ENCODE measurements at places on chromosomes 2 and 18.
A peak's percentile ranks its signal among the peaks of the same experiment; 100 is the strongest.

- DNase-seq: no peak
Measured at GRCh38 chr2:201419986-201420385, 31.3 kb downstream of the TRAK2 start.

DNA sequence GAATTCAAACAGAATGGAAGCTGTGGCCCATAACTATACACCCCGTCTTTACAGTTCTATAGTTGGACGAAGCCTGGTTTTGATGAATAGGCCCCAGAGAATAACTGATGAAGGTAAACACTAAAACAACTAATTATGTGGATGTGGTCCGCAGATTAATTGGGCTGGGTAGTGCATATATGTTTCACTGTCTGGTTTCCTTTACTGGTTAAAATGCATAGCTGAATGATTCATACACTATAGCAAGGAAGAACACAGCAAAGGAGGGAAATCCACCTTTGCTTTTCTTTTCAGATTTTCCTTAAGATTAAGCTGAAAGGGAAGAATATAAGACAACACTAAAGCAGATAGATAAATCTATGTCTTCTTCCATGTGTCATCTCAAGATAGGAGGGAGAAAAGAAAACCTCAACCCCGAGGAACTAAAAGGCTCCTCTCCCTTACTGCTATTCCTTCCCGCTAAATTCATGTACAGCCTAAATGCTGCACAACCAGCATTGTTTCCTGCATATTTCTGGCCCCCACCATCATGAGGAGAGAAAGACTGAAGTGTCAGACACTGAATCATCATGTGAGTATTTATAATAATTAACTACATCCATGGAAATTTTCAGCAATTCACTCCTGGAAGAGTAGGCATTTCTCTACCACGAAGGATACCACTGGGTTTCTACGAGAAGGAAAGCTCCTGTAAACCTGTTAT, 297.1 kb upstream of the CCDC68 start:
- DNase-seq: no peak

DNA sequence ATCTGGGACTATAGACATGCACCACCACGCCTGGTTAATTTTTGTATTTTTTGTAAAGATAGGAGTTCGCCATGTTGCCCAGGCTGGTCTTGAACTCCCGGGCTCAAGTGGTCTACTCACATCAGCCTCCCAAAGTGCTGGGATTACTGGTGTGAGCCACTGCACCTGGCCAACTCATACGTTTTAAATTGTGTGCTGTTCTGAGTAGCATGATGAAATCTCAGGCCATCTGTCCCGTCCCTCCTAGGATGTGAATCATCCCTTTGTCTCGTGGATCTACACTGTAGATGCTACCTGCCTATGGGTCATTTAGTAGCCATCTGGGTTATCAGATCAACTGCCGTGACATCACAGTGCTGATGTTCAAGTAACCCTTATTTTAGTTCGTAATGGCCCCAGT, 38.5 kb upstream of the RMP24 start:
- DNase-seq: no peak

DNA sequence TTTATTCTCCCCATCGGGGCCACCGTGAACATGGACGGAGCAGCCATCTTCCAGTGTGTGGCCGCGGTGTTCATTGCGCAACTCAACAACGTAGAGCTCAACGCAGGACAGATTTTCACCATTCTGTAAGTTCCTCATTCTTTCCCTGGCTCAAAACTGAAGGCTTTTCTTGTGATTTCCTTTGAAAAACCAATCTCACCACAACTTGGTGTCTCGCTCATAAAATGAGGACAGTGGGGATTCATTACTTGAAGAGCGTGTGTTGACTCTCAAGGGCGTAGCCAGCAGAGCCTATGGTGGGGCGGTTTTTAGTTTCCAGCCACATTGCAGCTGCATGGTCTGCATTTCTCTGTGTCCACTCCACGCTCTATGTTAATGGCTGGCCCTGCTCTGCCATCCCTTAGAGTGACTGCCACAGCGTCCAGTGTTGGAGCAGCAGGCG, 29.0 kb downstream of the SLC1A4 start:
- DNase-seq: no peak

- no peak for DNase-seq
Measured at GRCh38 chr2:230873661-230874401, 9.1 kb downstream of the ITM2C start.

- no peak for DNase-seq
Measured at GRCh38 chr2:96104487-96104861, 11.9 kb downstream of the ADRA2B start.

DNA sequence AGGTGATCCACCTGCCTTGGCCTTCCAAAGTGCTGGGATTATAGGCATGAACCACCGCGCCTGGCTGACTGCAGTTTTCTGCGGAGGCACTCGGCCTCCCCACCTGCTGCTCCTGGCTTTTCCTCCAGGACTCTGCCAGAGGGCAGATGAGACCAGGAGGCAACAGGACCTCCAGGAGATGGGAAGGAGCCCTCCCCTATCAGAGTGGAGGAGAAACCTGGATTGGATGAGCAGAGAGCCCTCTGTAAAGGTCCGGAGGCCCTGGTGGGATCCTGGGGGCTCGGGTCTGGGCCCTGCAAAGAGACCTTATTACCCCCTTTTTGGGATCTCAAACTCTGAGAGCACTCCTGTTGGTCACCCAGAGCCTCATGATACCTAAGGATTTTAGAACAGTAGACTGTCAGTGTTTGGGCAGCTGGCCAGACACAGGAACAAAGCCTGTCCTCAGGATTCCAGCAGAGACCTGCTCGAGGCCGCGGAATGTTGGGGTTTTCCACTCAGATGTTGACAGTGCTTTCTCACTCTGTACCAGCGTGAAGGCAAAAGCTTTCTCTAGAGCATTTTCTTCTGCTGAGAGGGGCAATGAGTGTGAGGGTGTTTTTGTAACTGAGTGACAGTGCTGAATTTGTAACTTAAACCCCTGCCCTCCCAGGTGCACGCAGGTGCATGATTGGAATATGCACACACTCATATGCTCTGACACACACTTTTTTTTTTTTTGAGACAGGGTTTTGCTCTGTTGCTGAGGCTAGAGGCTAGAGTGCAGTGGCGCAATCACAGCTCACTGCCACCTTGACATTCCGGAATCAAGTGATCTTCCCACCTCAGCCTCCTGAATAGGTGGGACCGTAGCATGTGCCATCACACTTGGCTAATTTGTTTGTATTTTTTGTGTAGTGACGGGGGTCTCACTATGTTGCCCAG, 48.4 kb downstream of the NPPC start:
- DNase-seq: no peak

DNA sequence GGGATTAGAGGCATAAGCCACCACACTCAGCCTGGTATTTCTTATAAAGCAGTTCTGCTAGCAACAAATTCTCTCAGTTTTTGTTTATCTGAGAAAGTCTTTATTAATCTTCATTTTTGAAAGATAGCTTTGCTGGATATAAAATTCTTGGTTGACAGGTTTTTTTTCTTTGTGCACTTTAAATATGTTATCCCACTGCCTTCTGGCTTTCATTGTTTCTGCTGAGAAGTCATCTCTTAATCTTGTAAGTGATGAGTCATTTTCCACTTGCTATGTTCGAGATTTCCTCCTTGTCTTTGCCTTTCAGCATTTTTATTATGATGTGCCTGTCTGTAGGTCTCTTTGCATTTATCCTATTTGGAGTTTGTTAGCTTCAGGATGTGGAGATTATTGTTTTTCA, 5.9 kb upstream of the ELAC1 start:
- no peak for DNase-seq

GRCh38 chr18:74654638-74655037, 57.0 kb downstream of the ZNF407 start:
- no peak for DNase-seq

DNA sequence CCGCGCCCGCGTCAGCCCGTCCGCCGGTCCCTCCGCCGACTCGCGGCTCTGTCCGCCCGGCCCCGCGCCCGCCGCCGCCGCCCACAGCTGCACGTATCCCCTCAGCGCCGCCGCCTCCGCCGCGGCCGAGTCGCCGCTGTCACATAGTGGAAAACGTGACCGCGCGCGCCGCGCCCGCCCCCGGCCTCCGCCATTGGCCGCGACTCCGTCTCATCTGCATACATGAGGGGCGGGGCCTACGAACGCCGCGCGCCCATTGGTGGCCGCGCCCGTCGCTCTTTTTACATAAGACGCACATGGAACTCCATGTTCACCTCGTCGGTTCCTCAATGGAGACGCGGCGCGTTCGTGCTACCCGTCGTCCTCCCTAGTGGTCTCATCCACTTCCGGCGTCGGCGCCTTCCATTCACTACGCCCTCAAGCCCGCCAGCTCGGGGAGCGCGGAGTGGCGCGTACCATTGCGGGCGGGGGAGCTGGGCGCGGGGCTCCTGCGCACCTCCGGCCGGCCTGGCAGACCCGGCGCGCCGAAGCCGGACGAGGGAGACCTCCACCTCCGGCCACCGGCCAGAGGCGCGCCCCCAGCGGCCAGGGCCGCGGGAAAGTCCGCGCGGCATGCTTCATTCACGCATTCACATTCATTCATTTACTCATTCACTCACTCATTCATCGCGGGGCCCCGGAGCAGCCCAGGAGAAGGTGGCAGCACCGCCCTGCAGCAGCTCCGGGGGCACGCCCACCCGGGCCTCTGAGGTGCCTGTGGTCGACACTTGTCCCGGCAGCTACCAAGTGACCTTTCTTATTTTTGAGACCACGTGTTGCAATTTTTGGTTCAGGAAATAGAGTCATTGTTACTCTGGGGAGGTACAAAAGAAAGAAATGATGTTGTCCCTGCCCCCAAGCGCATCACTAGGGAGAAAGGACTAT, 502 bp upstream of the PER2 start:
- DNase-seq: peak; percentile 93

GRCh38 chr2:229910147-229910831, 11.5 kb downstream of the TRIP12 start:
- no peak for DNase-seq

- DNase-seq: no peak
Measured at GRCh38 chr2:226898897-226899296, 63.0 kb downstream of the RHBDD1 start.

DNA sequence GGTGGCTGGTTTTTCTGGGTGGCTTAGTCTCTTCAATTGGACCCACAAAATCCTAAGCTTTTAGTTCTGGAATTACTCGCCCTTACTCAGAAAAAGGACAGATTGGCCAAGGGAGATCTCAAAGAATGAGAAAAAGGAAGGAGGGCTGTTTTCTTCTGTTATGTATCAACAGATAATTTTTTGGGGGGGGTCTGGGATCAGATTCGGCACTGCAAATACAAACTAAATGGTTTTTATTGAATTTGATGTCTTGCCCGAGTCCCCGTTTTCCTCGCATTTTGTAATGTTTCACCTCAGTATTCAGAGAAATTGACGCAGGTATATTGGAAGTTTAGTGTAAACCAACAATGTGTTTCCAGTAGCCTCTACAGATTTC, 762 bp downstream of the YIPF4 start:
- no peak for DNase-seq

DNA sequence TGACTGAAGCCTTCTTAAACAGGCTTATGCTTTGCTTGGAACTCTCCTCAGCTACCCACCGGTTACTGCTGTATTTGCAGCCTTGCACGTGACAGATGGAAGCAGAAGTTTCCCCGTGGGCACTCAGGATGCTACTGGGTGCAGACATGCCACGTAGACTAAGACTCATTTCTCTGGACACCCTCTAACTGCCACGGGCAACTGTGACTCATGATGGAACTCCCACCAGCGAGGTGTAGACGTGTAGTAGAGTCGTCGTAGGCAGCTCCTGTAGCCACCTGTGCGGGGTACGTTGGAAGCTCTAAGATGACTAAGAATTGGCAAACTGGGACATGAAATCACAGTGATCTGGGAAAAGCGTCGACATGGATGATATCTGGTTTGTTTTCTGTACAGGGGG, 27.5 kb downstream of the TSHZ1 start:
- no peak for DNase-seq

GRCh38 chr2:44751754-44752479, 189.6 kb upstream of the SIX3 start:
- no peak for DNase-seq

- no peak for DNase-seq
Measured at GRCh38 chr18:25651553-25651952, 299.6 kb upstream of the ZNF521 start.

DNA sequence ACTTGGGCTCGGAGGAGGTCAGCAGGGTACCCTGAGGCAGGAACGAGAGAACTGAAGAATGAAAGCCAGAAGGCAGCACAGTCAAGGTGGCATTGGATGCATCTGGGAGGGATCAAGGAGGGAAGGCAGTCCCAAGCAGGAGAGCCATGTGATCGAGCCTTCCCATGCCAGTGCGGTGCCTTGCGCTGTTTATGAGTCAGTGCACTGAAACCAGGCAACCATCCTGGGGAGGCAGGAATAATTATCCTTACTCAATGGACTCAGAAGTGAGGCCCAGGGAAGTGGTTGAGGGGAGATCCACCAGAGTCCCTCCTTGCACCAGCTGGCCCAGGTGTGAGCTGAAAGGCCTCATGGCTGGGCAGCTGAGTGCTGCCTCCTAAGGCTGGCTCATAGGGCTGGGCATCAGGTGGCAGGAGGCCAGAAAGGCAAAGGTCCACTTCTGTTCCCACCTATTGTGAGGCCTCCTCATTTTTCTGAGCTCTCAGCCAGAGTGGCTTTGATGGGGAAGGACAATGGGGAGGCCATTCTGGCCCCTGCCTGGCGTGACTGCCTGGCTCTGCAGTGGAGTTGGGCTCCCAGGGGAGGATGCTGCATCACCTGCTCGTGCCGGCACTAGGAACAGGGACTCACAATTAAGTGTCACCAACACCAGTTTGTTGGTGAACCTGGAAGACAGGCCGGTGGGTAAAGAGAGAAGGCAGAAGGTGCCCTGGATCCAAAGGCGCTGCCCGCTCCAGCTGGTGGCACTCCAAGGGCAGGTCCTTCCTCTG, 82.3 kb downstream of the TFCP2L1 start:
- no peak for DNase-seq

Measured in activated CD8-positive, alpha-beta memory T cell treated with anti-CD3 and anti-CD28 coated beads for 4 hours (primary cell).